ENCODE measurements at places on chromosomes 2 and 18.

GRCh38 chr2:95525294-95526035 lies 40.9 kb upstream of the TRIM43B start:
- DNase-seq = no peak

DNA sequence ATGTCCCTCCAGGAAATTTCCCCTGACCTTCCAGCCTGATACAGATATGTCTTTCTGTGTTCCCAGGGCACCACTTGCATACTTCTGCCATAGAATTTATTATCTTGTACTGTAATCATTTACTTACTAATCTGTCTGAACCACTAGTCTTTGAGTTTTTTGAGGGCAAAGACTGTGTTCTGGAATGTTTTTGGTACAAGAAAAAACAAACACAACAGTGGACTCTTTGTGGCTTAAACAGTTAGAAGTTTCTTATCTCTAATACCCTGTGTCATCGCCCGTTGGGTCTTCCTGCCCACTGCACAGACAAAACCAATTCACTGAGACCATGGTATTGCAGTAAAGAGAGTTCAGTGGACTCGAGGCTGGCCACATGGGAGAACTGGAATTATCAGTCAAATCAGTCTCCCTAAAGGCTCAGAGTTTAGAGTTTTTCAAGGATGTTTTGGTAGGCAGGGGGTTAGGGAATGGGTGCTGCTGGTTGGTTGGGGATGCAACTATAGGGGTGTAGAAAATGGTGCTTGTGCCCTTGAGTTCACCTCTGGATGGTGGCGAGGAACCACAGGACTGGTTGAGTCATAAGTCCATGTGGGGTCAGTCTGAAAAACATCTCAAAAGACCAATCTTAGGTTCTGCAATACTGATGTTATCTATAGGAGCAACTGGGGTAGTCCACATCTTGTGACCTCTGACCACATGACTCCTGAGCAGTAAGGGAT lies 20.3 kb downstream of the RALB start:
- no peak for DNase-seq

DNA sequence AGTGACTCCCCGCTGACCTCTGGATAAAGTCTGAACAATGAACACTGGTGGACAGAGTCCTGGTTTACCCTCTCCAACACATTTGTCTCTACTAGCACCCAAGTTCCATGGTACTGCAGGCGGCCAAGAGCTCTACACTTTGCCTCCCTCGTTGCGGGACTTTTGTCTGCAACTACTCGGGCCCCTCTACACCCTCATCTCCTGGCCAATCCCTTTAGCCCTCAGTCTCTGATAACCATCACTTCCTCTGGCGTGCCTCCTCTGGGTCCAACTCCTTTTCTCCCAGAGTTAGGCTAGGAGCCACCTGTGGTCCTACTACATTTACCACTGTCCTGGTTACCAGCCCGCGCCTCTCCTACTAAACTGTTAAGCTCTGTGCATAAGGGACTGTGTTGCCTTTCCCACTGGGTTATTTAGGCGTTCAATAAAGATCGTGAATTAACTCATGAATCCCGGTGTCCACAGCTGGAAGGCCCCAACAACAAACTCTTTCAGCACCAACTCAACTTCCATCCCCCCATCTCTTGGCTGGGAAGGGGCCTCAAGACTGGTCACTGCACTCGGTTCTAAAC lies 757 bp downstream of the HDHD2 start:
- DNase-seq = no peak

GRCh38 chr2:113324684-113325160 lies 46.0 kb upstream of the PAX8 start:
- DNase-seq = no peak

- no peak for DNase-seq
Measured at GRCh38 chr2:45944074-45944473, 292.6 kb downstream of the PRKCE start.

DNA sequence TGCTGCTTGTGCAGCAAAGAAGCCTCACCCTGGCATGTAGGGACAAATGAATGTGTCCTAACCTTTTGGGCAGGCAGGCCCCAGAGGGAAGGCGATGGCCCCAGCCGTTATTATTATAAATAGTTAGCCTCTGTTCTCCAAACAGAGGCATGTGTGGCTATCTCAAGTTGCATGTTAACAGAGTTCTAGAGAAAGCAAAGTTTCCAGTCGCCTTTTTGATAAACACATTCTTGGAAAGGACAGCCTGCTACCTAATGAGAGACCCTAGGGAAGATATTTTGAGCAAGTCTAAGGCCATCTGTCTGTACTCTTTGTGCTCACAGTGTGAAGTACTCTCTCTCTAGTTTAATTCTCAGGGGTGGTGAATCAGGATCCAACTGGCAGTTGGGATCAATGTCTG lies 97.4 kb upstream of the FHL2 start:
- DNase-seq = no peak

- DNase-seq = no peak
Measured at GRCh38 chr2:119005051-119005450, 63.1 kb downstream of the MARCO start.

DNA sequence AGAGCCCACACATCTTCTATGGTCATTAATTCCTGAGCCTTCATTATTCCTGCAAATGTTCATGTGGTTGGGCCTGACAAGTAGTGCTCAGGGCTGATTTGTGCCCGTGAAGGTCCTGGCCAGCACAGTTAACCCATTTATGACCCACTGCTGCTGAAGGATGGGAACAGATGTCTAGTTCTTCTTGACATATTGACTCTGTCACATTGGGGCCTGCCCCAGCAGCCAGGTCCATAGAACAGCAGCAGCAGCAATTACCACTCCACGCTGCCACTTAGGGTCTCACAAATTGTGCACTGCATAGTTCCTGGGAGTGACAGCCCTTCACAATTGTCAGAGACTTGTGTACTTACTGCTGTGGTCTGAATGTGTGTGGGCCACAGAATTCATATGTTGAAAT lies 442.3 kb upstream of the RGPD4 start:
- DNase-seq = no peak

DNA sequence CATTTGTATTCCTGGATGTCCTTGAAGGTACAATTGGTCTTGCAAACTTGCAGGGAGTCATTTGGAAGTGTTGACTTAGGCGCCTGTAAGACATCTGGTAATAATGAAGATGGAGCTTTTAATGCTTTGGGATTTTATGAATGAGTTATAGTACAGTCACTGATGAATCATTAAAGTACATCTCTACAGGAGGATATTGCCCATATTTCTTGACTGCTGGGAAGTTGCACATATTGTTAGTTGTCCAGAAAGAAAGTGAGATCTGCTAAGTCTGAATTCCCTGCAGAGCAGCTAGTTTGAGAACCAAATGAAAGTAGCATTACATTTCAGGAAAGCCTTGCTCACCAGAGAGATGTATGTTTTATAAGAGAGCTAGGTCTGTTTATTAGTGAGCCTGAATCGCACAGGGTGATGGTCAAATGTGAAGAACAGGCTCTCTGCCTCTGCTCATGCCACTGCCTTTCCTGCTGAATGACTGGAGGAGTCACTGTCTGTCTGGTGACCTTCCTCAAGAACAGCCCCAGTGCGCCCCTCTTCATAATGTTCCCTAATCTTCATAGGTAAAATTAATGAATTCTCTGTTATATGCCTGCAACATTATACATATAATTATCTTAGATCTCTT lies 138.9 kb upstream of the KLHL14 start:
- no peak for DNase-seq

DNA sequence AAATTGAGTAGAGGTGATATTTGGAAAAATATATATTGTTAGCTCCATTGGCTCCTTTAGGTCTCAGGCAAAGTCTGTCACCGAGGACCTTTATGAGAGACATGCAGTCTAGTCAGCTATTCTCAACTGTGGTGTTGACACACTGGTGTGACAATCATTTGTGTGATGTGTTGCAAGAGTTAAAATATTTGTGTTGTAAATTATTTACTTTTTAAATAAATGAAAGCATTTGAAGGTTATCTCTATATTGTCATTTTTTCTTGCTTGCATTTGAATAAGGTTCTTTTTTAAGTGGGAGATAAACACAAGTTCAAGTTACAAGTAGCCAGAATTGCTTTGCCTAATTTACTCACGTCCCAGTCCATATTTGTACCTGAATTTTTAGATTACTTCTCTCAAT lies 4.3 kb downstream of the REL start:
- no peak for DNase-seq
